ENCODE measurements at places on chromosomes 4 and X.

DNA sequence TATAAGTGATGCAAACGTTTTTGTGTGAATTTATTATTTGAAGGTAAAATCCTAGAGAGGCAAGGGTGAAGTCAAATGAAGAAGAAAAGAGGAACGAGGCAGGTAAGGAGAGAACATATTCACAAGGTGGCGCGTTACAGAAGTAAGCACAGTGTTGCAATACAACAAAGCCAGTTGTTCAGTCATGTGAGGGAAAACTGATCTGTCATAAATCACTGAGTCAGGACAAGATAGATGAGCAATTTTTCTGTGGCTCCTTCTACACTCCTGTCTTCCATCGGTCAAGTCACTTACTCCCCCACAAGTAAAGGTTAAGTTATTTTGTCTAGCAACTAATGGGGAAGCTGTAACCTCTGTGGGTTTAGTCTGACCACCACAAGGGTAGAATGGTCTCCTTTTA is 203.0 kb upstream of the GK2 start:
- no peak for DNase-seq

DNA sequence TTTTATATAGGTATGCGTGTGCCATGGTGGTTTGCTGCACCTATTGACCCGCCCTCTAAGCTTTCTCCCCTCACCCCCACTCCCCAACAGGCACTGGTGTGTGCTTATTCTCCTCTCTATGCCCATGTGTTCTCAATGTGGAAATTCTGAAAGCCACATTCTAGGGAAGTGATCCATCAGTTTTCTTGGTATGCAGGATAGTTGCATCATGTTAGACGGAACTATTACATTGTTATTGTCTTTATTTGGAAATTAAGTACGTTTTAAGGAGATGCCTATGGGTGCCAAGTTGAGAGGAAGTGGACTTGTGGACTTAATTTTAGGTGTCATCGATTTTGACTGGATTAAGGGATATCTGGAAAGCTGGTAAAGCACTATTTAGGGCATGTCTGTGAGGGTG is 204.6 kb downstream of the RBM46 start:
- no peak for DNase-seq

GRCh38 chr4:42151568-42152506 is 618 bp downstream of the BEND4 start:
- DNase-seq, result no peak

GRCh38 chr4:185903205-185903604 is 91.2 kb upstream of the SORBS2 start:
- no peak for DNase-seq

DNA sequence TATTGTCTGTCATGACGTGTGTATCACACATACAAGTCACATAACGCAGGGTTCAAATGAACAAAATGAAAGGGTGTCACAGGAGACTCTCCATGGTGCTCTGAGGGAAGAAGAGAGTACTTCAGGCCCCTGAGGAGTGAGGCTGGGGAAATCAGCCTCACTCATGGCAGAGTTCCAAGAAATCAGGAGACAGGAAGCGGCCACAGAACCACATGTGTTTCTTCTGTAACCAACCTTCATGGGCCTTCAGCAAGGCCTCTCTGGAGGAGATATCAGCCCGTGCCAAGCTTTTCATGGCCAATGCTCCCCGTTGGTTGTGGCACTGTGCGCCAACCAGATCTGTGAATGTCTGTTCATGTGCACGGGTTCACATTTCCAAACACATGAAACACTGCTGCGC is 76.0 kb downstream of the NAT8L start:
- DNase-seq, result no peak

- no peak for DNase-seq
Measured at GRCh38 chr4:132071815-132072214, 1077.3 kb upstream of the PCDH10 start.

DNA sequence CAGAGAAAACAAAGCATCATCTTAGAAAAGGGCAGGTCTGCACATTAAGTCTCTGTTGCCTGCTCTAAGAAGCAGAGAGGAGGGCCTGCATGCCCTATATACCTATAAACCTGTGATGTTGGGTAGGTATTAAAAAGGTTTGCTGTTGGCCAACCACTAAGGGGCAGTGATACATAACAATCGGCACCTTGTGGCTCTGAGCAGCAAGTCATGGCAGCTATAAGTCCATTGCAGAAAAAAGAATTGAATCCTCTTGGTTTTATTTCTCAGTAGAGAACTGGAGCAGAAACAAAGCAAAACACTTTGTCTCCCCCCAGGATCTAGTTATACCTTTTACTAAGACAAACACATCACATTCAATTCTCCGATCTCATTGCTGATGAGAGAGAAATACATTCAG is 1364.4 kb downstream of the STIM2 start:
- no peak for DNase-seq

DNA sequence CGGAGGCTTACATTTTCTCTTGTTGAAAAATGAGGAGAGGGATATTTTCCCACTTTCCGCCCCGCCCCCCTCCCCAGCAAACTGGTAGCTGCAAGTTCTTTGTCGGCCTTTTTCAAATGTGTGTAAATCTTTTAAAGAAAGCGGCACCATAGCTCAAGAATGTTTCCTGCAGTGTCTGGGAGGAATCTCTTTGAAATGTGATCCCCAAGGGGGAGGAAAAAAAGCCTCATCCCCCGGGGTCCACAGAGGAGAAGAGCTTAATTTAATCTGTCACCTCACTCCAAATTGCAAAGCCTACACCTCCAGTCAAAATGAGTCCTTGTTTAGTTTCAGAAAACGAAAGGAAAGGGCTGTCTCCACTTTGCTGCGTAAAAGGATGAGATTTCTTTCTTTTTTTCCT is 34.8 kb downstream of the ASMT start:
- DNase-seq, result no peak

DNA sequence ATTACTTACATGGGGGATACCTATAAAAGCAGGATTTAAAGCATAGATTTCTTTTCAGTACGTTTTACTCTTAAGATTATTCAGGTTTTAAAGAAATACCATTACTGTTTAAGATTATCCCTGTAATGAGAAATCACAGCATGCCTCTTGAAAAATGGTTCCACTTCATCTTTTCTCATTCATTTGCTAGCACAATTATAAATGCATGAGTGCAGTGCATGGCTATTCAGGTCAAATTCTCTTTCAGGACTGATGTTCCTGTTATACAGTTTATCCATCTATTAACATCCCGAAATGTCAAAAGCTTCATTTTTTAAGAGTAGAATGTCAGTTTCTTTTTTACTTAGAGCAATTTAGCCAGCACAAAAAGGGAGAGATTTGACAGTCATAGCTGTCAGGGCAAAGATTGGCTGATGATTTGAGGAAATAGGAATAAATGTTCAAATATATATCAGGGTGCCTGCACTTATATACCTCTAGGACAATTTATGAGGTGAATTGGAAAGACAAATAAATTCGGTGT is 135.2 kb downstream of the ADGRL3 start:
- DNase-seq, result no peak

DNA sequence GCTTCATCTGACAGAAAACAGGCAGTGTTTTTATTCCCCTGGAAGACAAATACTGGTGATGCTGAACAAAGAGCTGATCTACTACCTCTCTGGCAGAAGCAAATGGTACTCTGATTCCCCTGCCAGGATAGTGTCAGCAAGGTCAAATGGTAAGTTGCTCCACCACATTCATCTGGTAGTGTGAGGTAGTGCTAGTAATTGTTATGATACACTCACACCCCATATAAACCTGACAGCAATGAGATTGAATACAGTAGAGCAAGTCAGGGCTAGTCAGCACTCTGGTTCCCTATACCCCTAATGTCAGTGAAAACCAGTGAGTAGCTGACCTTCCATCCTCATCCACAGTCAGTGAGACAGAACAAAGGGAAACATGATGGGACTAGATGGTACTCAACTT is 3.4 kb upstream of the SPIN4 start:
- no peak for DNase-seq

GRCh38 chr4:108087293-108087967 is 81.3 kb downstream of the LEF1 start:
- no peak for DNase-seq

GRCh38 chrX:101260435-101260834 is 30.7 kb downstream of the TAF7L start:
- DNase-seq, result no peak

Measured in activated T-cell treated with anti-CD3 and anti-CD28 coated beads for 24 hours (primary cell).